Fibroblast of mammary gland (primary cell): ENCODE measurements at places on chromosomes 16 and 17.
A peak's percentile ranks its signal among the peaks of the same experiment; 100 is the strongest.

GRCh38 chr17:74757931-74758847, 9.8 kb downstream of the NHERF1 start:
- DNase-seq = no peak

DNA sequence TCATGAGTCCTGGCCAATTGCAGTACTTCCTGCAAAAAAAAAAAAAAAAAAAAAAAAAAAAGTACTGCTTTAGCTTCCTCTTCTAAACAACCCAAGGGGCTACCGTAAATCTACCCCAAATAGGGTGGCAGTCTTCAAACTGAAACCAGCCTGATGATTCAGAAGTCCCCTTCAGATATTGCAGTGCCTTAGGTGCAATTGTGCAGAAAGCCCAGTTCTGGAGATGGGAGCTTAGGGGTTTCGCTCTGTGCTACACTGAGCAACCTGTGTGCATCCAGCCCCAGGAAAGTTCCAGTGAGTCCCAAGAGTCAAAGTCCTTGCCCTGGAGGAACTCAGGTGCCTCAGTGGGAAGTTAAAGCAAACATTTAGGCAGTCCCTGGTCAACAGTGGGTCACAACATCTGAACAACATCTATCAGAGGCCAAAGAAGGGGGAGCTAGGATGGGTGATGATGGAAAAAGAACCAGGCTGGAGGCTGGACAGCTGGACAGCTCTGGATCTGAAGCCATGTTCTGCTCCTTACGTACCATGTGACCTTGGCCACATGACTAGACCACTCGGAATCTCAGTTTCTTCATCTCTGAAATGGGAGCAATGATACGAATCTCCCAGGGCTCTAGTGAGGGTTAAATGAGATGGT, 6.7 kb upstream of the CIITA start:
- DNase-seq = no peak

GRCh38 chr17:59521465-59522126, 43.8 kb upstream of the DHX40 start:
- DNase-seq = peak; percentile 62

DNA sequence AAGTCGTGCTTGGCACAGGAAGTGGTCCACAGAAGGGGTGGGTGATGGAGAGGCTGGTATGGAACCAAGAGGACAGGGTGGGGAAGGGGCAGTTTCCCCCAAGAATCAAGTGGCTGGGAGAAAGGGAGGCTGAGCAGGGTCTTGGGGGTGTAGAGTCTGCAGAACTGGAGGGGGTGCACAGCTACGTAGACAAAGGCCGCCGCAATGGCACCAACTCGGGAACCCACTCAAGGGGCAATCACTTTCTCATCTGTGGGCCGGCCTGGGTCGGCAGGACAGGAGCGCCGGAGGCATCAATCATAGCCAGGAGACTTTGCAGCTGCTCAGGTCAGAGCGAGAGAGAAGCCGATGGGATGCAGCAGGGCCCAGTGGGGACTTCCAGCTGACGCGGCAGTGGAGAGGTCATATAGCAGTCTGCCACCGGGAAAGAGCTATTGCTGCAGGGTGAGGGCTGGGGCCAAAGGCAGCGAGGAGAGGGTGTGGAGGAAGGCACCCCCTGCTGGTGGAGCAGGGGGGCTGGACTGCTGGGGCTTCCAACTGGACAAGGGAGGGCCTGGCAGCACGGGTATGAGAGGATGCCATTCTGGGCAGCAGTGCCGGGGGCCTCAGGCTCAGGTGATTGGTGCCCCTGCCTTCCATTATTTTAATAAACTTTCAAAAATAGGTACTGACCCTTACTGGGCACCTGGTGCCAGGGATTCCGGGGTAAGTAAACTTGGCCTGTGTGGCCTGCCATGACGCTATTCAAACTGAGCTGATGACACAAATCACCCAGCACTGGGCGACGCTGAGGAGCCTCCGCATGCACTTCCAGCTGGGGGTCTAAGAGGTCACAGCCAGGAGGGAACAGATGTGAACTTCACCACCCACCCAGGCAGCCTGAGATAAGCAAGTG, 52.5 kb upstream of the MTSS2 start:
- DNase-seq = peak; percentile 90

GRCh38 chr17:50954641-50955121, 88.5 kb upstream of the TOB1 start:
- DNase-seq = no peak

- no peak for DNase-seq
These were observed 40.2 kb downstream of the HS3ST3B1 start for GRCh38 chr17:14340857-14341754.

DNA sequence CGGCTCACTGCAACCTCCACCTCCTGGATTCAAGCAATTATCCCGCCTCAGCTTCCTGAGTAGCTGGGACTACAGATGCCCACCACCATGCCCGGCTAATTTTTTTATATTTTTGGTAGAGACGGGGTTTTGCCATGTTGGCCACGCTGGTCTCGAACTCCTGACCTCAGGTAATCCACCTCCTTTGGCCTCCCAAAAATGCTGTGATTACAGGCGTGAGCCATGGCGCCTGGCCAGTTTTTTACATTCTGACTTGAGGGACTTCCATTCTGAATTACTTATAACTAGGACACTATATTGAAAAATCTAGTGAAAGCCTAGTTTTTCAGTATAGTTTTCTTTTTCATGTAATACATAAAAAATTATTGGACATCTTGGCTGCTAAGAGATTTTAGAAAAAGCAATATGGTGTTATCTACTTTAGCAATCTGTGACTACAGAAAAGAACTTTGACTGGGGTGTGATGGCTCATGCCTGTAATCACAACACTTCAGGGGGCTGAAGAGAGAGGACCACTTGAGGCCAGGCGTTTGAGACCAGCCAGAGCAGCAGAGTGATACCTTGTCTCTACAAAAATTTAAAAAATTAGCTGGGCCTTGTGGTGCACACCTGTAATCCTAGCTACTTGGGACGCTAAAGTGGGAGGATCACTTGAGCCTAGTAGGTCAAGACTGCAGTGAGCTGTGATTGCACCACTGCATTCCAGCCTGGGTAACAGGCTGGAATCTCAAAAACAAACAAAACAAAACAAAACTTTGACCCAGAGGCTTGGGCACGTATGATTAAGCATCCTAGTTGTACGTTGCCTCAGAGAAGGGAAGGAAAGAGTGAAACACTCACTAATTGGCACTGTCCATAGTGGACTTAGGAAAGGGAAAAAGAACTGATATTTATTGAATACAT, 26.8 kb upstream of the GOSR1 start:
- peak; percentile 55 for DNase-seq

- DNase-seq = peak; percentile 47
These were observed 1.2 kb downstream of the RASD1 start for GRCh38 chr17:17494870-17495535.
